ENCODE measurements at places on chromosomes 4 and X.

DNA sequence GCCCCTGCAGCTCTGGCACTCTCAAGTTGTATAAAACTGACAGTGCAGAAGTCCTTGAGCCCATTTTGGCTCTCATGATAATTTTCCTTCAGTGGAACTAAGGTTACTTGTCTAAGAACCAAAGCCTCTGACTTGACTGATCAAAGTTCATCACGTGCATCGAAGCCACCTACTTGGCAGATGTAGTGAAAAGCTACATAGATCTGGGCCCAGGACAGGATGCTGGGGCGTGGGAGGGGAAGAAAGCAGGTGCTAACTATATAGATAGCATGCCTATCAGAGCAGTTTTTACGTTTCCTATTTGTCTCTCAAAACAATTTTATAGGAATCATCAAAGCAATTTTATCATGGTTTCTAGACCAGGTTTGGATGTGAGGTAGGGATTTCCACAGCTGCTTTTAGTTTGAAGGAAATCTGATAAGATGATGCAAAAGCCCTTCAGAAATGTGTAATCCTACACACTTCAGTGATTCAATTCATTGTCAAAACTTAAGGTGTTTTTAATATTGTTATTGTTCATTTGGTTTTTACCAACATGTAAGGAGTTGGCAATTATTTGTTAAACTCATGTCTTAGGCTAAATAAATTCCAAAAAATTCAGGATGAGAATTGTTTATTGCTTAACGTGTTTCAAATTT is 1.2 kb upstream of the CD40LG start:
- DNase-seq: peak; percentile 78

- DNase-seq: no peak
Observed at GRCh38 chr4:87304745-87305432, 17.8 kb downstream of the HSD17B13 start.

GRCh38 chrX:141668371-141668770 is 30.2 kb downstream of the SPANXD start:
- DNase-seq: no peak

- DNase-seq: no peak
Observed at GRCh38 chr4:6839579-6839978, 57.1 kb downstream of the KIAA0232 start.

DNA sequence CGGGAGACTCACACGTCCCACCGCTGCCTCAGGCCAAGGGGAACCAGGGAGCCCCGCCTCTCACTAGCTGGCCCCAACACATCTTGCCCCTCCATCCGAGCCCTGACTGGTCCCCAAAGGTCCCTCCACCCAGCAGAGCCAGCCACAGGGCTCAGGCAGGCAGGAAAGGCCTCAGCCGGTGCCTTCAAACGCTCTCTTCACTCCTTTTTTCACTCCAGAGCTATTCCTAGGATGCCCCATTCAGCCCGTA is 1.5 kb upstream of the ARHGAP4 start:
- DNase-seq: no peak

DNA sequence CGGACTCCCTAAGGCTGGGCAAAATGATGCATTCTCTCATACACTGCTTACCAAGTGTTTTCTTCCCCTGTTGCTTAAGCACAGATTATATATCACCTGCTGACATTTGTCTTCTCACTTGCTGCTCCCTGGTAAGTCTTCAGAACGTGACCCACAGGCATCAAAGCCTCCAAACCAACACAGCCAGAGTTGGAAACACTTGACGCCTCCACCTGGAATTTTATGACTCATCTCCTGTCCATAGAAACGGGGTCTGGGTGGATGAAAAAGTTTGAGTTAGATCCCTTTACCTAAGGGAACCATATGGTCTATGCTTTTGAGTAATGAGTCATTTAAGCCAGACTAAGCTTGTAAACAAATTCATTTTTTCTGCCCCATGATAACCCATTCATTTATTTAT is 251.6 kb downstream of the USP46 start:
- DNase-seq: no peak

DNA sequence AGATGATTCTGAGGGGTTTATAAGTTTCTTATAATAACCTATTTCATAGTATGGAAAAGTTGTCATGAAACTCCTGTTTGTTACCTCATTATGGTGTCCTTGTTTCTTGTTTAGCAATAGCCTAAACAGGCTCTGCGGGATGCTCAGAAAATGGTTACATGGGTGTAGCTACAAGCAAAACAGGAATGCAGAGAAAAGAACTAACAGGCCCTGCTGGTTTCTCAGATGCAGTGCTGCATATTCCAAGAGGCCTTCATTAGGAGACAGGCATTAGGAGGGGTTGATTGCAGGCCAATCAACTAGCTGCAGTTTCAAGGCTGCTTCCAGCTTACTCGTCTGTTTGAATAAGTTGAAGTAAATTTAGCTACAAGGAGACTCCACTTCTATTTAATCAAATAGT is 37.6 kb upstream of the HPGD start:
- no peak for DNase-seq

GRCh38 chr4:105541420-105541819 is 11.0 kb upstream of the ARHGEF38 start:
- no peak for DNase-seq

GRCh38 chr4:111641813-111642579 is 503.3 kb upstream of the FAM241A start:
- peak; percentile 35 for DNase-seq

- DNase-seq: no peak
Observed at GRCh38 chrX:8748855-8749254, 16.9 kb upstream of the ANOS1 start.

- no peak for DNase-seq
Observed at GRCh38 chr4:71201057-71201456, 137.8 kb upstream of the SLC4A4 start.

DNA sequence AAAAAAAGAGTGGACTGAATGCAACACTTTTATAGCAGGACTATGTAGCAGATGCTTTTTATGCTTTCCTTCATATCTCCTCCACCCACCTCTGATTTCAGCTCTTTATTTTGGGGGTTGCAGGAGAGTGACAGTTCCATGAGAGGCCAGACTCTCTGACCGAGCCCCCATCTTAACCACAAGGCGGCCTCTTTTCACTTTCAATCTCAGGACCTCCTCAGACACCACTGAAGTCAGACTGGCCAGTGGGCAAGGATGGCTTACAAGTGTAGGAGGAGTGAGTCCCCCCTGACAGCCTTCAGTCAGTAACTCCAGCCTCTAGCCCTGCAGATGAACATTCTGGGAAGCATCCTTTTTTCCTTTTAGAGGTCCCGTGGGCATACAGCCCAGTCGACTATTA is 140.8 kb downstream of the FRAS1 start:
- no peak for DNase-seq

DNA sequence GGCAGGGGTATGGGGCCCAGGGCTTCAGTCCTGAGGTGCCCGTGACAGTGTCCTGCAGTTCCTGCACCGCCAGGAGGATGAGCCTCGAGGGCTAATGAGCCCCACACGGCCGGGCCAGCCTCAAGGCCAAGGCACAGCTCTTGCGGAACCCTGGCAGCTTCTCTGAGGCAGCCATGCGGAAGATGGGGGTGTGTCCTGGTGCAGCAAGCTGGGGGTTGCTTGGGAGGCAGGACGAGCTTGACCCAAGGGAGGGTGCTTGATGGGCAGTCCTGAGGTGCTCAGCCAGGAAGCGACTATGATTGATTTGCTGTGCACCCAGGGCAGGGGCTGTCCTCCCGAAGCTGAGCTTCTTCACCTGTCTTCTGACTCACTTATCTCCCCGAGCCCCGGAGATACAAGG is 9.1 kb upstream of the FGFR3 start:
- no peak for DNase-seq

DNA sequence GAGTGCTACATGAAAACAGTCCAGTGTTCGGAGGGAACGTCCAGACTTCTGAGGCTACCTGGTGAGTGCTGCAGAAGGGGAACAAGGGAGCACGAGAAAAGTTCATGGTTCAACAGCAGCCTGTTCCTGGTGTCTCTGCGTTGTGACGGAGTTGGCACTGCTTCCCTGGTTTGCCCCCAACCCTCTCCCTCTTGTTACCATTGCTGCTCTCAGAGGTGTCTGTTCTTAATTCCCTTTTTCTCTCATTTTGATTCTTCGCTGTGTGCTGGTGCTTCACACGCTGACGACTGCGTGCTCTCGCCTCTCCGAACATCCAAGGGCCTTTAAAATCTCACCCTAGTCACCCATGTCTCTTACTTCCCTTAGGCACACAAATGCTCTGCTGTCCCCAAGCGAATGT is 1.6 kb upstream of the FAM149A start:
- DNase-seq: no peak

DNA sequence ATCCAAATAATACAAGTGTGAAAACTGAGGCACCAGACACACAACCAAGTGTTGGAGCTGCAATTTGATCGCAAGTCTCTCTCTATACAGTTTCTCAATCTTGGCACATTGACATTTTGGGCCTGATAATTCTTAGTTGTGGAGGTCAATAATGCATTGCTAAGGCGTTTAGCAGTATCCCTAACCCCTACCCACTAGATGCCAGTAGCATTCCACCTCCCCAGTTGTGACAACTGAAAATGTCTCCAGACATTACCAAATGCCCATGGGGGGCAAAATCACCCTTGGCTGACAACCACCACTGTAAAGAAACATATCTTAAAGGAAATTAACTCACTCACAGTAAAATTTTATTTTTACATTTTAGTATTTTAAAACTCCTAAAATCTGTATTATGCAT is 4.2 kb downstream of the NR3C2 start:
- no peak for DNase-seq

DNA sequence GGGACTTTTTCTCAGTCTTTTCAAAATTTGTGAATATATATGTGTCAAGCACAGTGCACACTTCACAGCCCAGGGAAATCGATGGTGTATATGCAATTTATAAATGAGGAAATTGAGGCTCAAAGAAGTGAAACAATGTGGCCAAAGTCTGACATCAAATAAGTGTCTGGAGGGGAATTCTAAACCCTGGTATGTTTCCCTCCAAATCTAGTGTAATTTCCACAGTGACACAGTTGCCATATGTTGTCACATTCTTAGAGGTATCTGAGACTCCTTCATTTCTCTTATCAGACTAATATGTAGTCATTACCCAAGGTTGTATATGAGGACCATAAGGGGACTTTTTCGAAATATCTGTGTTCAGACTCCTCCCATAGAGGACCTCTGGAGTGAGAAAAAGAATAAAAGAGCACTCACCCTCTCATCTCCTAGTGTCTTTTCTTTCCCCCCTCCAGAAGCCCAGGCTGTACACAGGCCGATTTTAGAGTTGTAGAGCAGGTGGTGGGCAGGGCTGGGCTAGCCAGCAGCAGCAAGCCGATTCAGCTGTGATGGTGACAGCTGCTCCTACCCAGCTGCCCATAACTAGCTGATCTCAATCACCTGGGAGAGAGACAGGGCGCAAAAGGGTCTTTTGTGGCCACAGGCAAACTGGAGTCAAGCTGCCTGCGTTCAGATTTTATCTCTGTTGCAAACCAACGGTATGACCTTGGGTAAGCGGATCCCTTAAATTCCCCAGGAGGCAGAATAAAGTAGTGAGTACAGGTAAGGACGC is 55.1 kb downstream of the CLCN5 start:
- no peak for DNase-seq

GRCh38 chrX:153921070-153921469 is 5.0 kb downstream of the ARHGAP4 start:
- no peak for DNase-seq

GRCh38 chrX:10482261-10482660 is 138.1 kb downstream of the MID1 start:
- DNase-seq: no peak

- DNase-seq: peak; percentile 29
Observed at GRCh38 chr4:152090543-152090942, 329.7 kb upstream of the GATB start.

DNA sequence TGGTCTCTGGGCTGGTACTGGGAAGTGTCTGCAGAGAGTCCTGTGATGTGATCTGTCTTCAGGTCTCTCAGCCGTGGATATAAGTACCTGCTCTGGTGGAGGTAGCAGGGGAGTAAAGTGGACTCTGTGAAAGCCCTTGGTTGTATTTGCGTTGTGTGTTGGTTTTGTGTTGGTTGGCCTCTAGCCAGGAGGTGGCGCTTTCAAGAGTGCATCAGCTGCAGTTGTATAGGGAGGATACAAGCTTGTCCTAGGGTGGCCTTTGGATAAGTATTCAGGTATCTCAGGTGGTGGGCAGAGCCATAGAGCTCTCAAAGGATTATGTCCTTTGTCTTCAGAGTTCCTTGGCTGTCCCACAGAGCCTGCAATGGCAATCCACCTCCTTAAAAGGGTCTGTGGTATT is 111.6 kb downstream of the MAGEB17 start:
- DNase-seq: peak; percentile 17

- DNase-seq: no peak
Observed at GRCh38 chr4:147640331-147640730, 23.1 kb downstream of the TMEM184C start.

DNA sequence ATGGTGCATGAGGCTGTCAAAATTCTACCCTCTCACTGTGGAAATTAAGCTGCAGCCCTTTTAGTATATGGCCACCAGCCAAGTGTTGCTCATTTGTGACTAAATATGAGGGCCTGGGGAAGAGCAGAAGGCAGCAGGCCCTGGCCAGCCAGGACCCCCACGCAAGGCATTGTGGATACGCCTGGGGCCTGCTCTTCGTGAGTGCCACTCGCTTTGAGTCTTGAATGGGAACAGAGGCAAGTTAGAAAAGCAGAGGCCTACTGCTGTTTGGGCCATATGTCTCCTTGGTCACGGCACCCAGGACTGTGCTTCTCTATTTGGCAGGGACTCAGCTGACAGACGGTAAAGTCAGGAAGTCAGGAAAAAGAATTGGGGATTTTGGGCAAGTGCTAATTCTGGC is 10.9 kb downstream of the RTL5 start:
- no peak for DNase-seq

- no peak for DNase-seq
Observed at GRCh38 chrX:43166874-43167273, 388.9 kb upstream of the PPP1R2C start.

GRCh38 chr4:177127658-177128057 is 182.0 kb upstream of the NEIL3 start:
- no peak for DNase-seq

DNA sequence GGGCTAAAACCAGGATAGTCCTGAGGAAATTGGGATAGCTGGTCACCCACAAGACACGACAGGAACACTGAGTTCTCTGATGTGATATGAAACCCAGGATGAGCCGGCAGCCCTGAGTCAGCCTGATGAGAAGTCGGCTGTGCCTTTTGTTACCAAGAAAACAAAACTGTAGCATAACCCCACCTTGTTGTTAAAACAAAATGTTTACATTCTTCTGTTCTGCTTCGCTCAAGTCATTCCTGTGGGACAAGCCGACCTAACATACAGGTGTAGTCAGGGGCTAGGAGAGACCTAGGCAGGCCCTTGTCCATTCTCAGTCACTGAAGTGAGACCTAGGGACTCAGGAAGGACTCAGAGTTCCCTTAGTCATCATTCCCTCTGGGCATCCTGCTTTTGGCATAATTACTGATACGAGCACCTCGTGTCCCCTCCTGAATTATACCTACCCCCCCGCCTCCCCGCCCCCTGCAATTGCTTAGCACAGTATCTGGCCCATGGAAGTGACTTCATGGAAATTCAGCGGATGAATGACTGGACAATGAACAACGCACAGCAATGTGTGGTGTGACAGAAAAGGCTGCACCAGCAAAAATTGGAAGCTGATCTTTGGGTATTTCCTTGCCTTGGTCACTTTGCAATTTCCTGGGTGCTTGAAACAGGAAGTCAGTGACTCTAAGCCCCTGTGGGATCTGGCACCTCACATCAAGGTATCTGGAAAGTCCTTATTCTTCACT is 31.9 kb upstream of the TLR2 start:
- peak; percentile 60 for DNase-seq
